ENCODE measurements at places on chromosomes 6 and 20.

- no peak for DNase-seq
Observed at GRCh38 chr6:39049575-39050283, 1.1 kb downstream of the GLP1R start.

DNA sequence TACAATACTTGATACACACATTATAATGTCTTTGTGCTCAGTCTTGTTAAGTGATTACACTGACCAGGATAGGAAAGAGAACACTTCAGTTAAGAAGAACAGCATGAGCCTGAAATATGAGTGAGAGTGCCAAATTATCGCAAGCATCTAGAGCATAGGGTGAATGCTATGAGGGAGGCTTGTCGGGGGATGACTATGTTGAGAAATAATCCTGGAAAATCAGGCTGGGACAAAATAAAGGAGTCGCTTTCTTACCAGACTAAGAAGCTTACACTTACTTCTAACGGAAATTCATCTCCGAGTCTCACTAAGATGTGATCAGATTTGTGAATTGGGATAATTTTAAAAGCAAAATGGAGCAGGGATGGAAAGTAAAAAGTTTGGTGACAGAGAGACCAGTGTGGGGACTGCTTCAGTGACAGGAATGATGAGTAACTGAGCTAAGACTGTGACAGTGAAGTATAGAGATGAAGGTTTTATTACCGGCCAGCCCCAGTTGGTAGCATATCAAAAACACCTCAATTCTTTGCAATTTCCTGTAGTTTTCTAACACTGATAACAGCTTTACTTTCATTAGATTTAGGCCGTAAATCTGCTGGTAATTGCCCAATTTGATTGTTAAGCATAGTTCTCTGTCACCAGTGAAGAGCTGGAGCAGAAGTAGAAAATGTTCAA, 48.4 kb upstream of the DEFB112 start:
- no peak for DNase-seq

- DNase-seq: no peak
Observed at GRCh38 chr6:42441697-42442081, 10.0 kb downstream of the TRERF1 start.

- no peak for DNase-seq
Observed at GRCh38 chr20:2800521-2801285, at the start of gene CPXM1. TSS of gene CPXM1 (minus strand) at chr20:2800627. CDS start at chr20:2800572, 55 bp downstream.

DNA sequence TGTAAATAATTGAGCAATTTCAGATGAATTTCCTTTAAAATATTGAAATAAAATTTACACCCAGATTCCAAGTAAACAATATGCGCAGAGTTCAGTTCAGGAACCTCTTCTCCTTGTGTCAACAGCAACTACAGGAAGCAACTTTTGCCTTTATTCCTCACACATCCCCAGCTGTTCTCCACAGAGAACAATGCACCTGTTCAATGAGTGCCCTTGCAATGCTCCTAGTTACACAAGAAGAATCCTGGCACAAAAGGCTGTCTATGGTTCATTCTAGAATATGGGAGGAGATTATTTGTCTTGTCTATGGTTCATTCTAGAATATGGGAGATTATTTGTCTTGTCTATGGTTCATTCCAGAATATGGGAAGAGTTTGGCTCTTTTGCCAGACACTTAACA, 454.9 kb downstream of the BTBD3 start:
- no peak for DNase-seq

- no peak for DNase-seq
Observed at GRCh38 chr6:167978607-167979006, 18.9 kb upstream of the KIF25 start.

- peak; percentile 7 for DNase-seq
Observed at GRCh38 chr20:56202493-56203077, 45.9 kb upstream of the MC3R start.

DNA sequence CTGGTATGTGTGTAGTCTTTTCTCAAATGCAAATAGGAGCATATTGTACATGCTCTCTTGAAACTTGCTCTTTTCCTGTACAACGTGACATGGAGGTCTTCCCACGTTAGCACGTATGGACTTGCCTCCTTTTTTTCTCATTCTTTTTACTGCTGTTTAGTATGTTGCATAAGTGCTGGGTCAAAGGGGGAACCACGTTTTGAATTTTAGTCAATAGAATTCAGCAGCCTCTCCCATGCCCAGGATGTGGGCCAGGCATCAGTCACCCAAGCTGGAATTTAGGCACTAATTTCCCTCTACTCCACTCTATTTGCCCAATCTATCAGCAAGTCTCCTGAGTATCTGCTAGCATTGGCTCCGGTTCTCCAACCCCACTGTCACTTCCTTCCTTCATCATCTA, 41.5 kb upstream of the RNF24 start:
- DNase-seq: no peak

DNA sequence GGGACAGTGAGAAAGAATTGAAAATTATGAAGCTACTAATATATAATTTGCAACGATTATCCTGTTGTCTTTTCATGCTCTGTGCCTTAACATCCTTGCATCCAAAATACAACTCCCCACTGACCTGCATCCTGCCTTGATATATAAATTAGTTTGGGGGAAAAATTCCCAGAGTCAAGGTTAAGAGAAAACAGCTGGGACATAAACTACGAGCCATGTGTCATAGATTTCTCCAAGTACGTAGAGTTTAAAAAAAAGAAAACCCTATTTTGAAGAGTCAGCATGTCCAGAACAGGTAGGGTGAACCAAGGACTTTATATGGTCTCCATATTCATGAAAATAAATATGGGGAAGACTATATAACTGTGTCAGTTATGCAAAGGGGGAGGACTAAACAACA, 123.8 kb upstream of the MARCKS start:
- no peak for DNase-seq

GRCh38 chr6:97656236-97656635, 373.2 kb upstream of the MMS22L start:
- DNase-seq: no peak

- no peak for DNase-seq
Observed at GRCh38 chr6:127328043-127328609, 15.3 kb downstream of the ECHDC1 start.

GRCh38 chr20:33490023-33490933, at the start of gene CBFA2T2:
TSS of gene CBFA2T2 (plus strand) at chr20:33490096. CDS start at chr20:33490268, 172 bp downstream.
- DNase-seq: peak; percentile 50

DNA sequence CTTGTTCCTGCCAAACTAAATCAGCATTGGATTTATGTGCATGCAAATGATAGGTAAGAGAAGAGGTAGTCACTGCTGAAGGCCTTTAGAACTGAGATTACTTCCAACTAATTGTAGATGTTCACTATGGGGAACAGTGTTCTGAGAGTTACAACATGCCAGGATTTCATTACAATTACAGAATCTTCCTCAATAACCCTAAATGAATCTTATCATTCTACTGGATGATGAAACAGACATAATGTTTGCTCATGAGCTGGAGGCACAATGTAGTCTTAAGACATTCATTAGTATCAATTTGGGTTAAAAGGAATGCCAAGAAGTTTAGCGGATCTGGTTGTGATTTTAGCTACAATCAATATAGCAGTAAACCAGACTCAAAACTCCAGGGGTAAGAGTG, 248.9 kb upstream of the THEMIS start:
- DNase-seq: no peak

- DNase-seq: no peak
Observed at GRCh38 chr6:81739230-81740195, 13.0 kb downstream of the TENT5A start.

GRCh38 chr6:112021691-112022310, 32.1 kb upstream of the CCN6 start:
- DNase-seq: no peak

DNA sequence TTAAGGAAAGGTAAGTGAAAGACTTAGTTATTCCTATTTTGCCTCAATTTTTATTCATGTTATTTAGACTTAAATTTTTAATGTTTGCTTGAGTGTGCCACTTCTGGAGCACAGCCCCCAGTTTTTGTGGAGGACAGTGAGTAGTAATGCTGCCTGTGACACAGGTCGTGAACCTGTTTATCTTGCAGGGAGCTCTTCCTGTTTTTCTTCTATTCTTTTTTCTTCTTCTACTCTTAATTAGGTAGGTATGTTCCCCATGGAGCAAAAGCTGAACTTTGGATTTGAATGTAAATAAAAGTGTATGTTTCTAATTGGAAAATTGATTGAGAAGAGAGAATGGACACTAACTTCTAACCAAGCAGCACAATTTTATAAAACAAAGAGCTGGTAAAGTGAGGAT, 12.3 kb downstream of the SMPDL3A start:
- DNase-seq: no peak

DNA sequence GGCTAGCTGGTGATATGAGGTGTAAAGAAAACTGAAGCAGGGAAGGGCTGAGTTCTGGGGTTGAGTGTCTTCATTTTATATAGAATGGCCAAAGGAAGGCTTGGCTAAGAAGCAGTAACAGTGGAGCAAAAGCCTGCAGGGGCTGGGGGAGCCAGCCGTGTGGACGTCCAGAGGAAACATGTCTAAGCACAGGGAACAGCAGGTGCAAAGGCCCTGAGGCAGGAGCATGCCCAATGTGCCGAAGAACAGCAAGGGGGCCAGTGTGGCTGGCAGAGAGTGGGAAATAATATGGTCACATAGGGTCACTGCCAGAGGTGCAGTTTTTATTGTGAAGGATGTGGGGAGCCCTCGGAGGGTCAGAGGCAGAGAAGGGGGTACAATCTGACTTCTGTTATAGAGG, 60.5 kb upstream of the KCNG1 start:
- no peak for DNase-seq

GRCh38 chr6:10723567-10723881, 654 bp downstream of the TMEM14C start:
- no peak for DNase-seq

DNA sequence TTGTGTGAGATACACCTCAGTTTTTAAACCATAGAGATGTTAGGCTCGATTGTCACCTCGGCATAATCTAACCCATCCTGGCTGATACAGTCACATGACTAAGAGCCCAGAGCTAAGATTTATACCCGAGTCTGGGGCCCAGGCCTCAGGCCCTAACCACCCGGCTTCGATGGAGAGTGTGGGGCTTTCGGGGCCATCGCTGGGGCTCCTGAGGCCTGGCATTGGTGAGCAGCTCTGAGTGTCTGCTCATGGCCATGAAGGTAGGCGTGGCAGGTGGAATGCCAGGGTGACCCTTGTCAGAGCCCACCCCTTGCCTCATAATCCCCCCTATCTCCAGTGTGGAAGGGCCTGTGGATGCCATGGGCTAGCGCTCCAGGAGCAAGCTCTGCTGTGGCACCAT, 164.3 kb downstream of the BMP7 start:
- DNase-seq: no peak

DNA sequence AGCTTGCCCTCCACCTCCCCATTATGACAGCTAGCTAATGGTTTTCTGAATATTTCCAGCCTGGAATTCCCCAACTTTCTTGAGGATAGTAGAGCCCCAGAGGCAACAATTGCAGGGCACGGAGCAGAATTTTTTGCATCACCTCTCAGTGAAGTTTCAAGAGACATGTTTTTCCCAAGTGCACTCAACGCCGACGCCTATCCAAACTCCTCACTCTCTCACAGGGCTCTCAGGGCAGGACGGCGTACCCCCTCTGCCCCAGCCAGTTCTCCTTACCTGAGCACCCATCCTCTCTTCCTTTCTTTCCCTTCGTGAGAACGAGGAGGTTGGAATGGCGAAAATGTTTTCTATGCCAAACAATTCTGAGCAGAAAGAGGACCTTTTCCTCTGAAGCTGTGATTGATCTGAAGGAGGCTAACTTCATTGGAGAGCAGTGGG, 83.1 kb upstream of the FOXQ1 start:
- no peak for DNase-seq

DNA sequence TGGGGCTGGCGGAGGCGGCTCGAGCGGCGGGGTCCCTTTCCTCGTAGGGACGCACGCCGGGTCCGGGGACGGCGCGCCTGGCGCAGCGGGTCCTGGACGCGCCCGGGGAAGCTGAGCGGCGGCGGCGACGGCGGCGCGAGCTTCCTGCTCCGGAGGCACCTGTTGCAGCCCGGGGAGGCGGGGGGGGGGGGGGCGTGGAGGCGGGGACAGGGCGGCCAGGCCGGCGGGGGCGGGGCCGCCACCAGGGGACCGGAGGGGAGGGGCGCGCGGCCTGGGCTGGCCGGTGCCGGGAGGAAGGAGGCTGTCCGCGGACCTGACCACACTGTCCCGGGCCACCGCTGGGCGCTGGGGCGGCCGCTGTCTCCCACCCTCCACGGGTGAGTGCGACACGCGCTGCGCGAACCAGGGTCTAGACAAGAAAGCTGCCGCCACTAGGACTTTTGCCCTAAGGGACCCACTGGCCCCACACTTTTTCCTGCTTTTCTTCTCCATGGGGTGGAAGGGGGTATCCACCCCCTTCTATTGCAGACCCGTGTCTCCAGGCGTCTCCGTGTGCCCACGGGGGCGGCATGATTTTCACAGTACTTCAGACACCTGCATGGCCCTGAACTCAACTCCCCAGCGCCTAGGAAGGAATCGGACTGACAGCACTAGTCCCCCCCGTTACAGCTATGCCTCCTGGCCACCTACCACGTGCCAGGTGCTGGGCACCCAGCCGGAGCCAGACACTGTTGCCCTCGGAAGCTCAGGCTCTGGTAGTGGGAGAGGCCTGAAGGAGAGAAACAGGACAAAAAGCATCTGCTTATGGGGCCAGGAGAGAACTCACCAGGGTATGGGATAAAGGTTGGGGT, at the start of gene NFATC2:
TSS of gene NFATC2 (minus strand) at position 149 of the 851 bp plus-strand sequence. CDS start 220 bp downstream, outside the sequence.
- DNase-seq: no peak

GRCh38 chr6:150167479-150167873, 24.6 kb downstream of the PPP1R14C start:
- DNase-seq: no peak

DNA sequence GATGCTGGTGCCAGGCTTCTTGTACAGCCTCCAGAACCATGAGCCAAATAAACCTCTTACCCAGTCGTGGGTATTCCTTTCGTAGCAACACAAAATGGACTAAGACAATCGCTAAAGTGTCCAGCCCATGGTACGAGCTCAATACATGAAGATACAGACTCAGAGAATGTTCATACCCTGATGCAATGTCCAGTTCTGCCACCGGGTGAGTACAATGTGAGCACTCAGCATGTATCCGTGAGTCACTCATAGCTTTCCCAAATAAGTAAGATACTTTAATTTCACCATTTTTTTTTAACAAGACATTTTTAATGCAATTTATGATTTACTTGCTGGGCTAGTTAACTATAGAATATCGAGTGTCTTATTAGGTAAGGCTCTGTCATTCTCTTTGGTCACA, 26.7 kb upstream of the PDE10A start:
- no peak for DNase-seq

- DNase-seq: no peak
Observed at GRCh38 chr20:58330687-58331086, 21.2 kb downstream of the RAB22A start.

- no peak for DNase-seq
Observed at GRCh38 chr6:10532392-10532791, 11.2 kb downstream of the GCNT2 start.

GRCh38 chr6:27720607-27721580, 191.3 kb downstream of the OR2B2 start:
- peak; percentile 69 for DNase-seq

Measured in A549 (cell line).